ENCODE measurements at places on chromosomes 12 and 14. TPM values are rescaled to one million over a fixed set of nuclear protein-coding genes. Genes with fewer than 3 reads are reported as not detected.
A peak's percentile ranks its signal among the peaks of the same experiment; 100 is the strongest.

- H3K4me3 ChIP-seq, result peak overlapping the region; percentile 16
- H3K27me3 ChIP-seq, result no peaks in the 10 kb centered on the region
- DNase-seq, result no peak
- H3K4me1 ChIP-seq, result peaks cover 47% of the 10 kb centered on the region
- peak overlapping the region; percentile 86 for H3K27ac ChIP-seq
Observed at GRCh38 chr12:47896633-47897032, 8.2 kb downstream of the VDR start.

The TAS2R42 gene
- polyA plus RNA-seq, result not detected

The BTG1 gene
- polyA plus RNA-seq, result 59.9 TPM

The GARIN6 gene
- not detected for polyA plus RNA-seq

DNA sequence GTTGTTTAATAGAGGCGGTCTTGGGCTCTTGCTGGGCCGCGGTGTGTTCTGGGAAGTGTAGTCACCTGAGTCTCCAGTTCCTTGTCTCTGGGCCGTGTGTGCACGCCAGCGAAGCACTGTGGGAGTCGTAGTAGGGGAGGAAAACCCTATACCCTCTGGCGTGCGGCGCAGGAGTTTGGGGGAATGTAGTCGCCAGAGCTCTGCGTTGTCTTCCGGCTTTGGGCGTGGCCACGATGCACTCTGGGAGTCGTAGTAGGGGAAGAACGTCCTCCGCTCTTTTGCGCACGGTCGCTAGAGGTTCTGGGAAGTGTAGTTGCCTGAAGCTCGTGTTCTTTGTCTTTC lies 726 bp upstream of the ZNF140 start:
- peak overlapping the region; percentile 91 for H3K4me3 ChIP-seq
- H3K27me3 ChIP-seq, result no peaks in the 10 kb centered on the region
- DNase-seq, result peak; percentile 99
- peaks cover 22% of the 10 kb centered on the region for H3K36me3 ChIP-seq
- H3K4me1 ChIP-seq, result peaks cover 2% of the 10 kb centered on the region

DNA sequence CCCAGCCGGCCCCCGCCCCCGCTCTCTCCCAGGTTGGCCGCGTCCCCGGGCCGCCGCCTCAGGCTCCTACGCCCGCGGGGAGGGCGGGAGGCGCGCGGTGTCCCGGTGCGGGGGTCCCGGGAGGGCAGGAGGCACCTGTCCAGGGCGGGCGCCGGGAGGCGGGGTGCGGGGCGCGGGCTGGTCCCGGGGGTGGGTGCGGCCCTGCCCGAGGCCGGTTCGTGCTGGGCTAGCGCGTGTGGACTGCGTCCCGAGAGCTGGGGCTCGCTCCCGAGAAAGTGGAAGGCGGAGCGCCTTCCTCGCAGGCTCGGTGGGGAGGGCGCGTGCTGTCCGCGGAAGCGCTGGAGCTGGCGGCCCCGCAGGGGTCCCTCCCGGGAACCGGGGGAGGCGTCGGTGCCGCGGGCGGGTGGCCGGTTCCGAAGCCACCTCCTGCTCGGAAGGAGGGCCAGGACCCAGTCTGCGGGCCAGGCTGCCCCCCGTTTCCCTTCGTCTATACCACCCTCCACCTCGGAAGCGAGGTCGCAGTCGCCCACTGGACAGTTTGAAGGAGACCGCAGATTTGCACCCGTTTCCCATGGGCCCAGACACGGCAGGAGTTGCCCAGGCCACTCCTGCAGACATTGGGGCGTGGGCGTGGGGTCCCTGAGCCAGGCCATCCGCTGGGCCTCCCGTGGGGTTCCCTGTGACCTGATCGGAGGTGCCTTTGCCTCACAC lies 636 bp downstream of the ZFYVE21 start:
- H3K27ac ChIP-seq, result no peak overlapping the region
- peaks cover 16% of the 10 kb centered on the region for H3K4me1 ChIP-seq
- H3K27me3 ChIP-seq, result no peaks in the 10 kb centered on the region
- peak overlapping the region; percentile 51 for H3K4me3 ChIP-seq
- peak; percentile 30 for DNase-seq
- no peaks in the 10 kb centered on the region for H3K36me3 ChIP-seq

DNA sequence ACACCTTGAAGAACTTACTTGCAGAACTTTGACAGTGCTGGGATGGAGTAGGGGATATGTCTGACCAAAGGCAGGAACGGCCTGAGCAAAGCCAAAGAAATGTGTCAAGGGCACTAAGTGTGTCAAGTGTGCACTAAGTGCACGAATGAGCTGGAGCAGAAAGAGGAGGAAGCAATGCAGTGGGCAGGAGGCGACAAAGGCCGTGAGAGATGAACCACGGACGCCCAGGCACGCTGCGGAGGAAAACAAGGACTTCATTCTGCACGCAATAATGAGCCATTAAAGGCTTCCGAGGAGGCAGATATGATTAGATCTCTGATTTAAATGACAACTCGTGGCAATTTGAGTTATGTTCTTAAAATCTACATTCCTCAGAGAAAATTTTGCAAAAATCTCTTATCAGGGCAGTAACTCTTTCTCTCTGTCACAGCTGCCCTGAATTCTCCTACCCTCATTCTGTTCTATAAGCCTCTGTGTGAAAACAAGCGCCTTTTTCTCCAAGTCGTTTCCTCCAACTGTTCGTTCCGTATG lies 25.3 kb downstream of the GRIN2B start:
- no peaks in the 10 kb centered on the region for H3K36me3 ChIP-seq
- DNase-seq, result no peak
- H3K27ac ChIP-seq, result no peak overlapping the region

GRCh38 chr12:66190519-66191370 lies 1.7 kb downstream of the IRAK3 start:
- H3K36me3 ChIP-seq, result no peaks in the 10 kb centered on the region
- H3K27ac ChIP-seq, result no peak overlapping the region
- H3K4me1 ChIP-seq, result peaks cover 2% of the 10 kb centered on the region

- peak within 1 kb of the TSS; percentile 41 for H3K27ac ChIP-seq
- peaks cover 20% of the 10 kb centered on the region for H3K4me1 ChIP-seq
- peaks cover 10% of the 10 kb centered on the region for H3K36me3 ChIP-seq
- H3K27me3 ChIP-seq, result no peaks in the 10 kb centered on the region
- H3K4me3 ChIP-seq, result no peak within 1 kb of the TSS
Observed at GRCh38 chr12:57146961-57147944, at the start of gene LRP1-AS. Gene LRP1-AS, minus strand, starts transcription at chr12:57147619.

DNA sequence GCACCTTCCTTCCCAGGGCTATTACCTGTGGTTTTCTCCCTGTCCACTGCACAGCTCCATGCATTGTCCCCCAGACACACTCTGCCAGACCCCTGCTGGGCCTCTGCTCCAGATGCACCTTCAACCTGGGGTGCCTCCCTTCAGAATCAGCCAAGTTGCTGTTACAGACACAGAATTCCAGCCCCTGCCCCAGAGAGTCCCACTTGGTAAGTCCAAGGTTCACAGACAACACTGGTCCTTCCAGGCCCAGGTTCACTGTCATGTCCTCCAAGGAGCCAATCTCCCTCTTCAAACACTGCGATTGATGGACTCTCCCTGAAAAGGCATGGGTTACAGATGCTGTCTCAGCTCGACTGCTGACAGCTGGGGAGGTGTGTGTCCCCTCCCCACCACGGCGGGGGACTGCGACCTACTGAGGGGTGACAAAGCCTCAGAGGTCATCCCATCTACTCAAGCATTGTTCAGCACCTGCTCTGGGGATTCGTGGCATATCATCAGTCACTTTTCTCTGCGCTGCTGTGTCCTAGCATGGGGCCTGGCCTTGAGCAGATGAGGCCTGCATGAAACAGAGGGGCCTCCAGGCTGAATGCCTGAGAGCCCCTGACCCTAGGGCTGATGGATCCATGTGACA lies 24.3 kb downstream of the CALM1 start:
- no peak for DNase-seq
- H3K4me1 ChIP-seq, result no peaks in the 10 kb centered on the region
- no peak overlapping the region for H3K27ac ChIP-seq
- H3K27me3 ChIP-seq, result no peaks in the 10 kb centered on the region
- no peak overlapping the region for H3K4me3 ChIP-seq

The BBOF1 gene
- 7.6 TPM for polyA plus RNA-seq

- H3K27ac ChIP-seq, result no peak overlapping the region
- DNase-seq, result no peak
- H3K4me3 ChIP-seq, result no peak overlapping the region
- no peaks in the 10 kb centered on the region for H3K27me3 ChIP-seq
Observed at GRCh38 chr12:39230086-39230485, 212.8 kb downstream of the KIF21A start.

DNA sequence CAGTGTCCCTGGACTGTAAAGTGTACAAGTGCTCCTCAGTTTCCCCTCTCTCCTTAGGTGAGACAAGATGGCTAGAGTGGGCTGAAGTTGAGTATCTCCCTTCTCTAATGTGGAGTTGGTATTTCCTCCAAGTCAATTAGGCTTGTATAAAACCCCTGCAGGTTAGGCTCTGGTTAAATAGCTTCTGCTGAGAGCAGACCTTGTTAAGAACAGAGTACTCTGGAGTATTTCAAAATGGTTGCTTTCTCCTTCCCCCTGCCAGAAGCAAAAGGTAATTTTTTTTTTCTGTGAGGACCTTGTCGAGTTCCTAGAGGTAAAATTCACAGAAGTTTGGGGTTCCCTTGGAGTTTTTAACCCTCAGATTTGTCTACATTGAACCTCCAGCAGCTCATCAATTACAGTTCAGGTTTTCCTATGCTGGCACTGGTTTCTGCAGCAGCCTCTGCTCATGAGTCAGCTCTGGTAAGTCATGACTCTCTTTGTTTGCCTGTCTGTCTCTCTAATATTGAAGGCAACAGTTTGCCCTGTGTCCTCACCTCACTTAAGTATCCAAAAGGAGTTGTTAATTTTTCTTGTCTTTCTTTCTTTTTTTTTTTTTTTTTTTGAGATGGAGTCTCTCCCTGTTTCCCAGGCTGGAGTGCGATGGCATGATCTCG lies 27.8 kb upstream of the GLIPR1 start:
- H3K27ac ChIP-seq, result no peak overlapping the region
- H3K27me3 ChIP-seq, result no peaks in the 10 kb centered on the region
- no peak overlapping the region for H3K4me3 ChIP-seq
- DNase-seq, result no peak
- H3K4me1 ChIP-seq, result no peaks in the 10 kb centered on the region

The PPP4R3A gene
- polyA plus RNA-seq, result 29.0 TPM

DNA sequence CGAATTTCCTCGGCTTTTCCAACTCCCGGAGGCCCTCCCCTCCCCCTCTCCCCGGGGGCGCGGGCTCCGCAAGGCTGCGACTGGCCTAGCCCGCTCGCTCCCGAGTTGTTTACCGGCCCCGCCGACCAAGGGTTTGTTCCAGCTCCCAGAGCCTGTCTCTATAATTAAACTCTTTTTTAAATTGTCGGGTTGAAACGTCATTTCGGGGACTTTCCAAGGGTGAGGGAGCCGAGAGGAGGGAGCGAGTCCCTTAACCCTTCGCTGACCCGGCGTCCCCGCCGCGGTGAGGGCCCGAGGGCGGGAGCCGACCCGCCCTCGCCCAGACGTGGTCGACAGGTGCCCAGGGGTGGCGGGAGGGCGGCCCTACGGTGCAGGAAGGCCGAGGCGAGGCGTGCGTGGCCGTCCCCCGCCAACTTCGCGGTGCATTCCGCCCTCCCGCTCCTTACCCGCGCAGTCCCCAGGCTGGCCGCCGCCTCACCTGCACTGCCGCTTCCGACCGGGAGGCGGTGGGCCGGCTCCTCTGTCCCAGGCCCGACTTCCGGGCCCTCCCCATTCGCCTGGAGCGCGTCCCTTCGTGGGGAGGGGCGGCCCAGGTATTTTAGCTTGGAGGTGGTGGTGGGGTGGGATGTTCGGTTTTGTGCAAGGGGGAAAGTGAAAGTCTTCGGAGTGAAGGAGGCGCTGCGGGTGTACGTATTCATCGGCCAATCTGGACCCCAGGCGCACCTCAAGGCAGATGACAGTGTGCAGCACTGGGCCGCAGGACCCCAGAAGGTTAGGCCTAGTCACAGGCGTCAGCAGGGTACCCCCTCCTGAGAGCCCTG lies 2.9 kb upstream of the ZFP36L1 start:
- H3K36me3 ChIP-seq, result no peaks in the 10 kb centered on the region
- peak overlapping the region; percentile 100 for H3K27ac ChIP-seq
- H3K4me3 ChIP-seq, result peak overlapping the region; percentile 89
- H3K27me3 ChIP-seq, result no peaks in the 10 kb centered on the region
- H3K4me1 ChIP-seq, result peaks cover 9% of the 10 kb centered on the region

The DTX1 gene
- polyA plus RNA-seq, result 7.3 TPM

The KRT78 gene
- not detected for polyA plus RNA-seq

GRCh38 chr12:99020871-99021270 lies 375.8 kb downstream of the APAF1 start:
- DNase-seq, result no peak
- H3K4me1 ChIP-seq, result no peaks in the 10 kb centered on the region
- H3K4me3 ChIP-seq, result no peak overlapping the region
- H3K27ac ChIP-seq, result no peak overlapping the region
- H3K36me3 ChIP-seq, result no peaks in the 10 kb centered on the region

- no peaks in the 10 kb centered on the region for H3K27me3 ChIP-seq
- no peaks in the 10 kb centered on the region for H3K4me1 ChIP-seq
- no peaks in the 10 kb centered on the region for H3K36me3 ChIP-seq
- no peak for DNase-seq
- H3K27ac ChIP-seq, result no peak overlapping the region
Observed at GRCh38 chr12:111976291-111976690, 36.7 kb downstream of the TMEM116 start.

GRCh38 chr12:21527451-21528180 lies 1.5 kb downstream of the SPX start:
- DNase-seq, result peak; percentile 85
- peak overlapping the region; percentile 77 for H3K27ac ChIP-seq
- no peaks in the 10 kb centered on the region for H3K27me3 ChIP-seq
- H3K4me1 ChIP-seq, result peaks cover 9% of the 10 kb centered on the region

DNA sequence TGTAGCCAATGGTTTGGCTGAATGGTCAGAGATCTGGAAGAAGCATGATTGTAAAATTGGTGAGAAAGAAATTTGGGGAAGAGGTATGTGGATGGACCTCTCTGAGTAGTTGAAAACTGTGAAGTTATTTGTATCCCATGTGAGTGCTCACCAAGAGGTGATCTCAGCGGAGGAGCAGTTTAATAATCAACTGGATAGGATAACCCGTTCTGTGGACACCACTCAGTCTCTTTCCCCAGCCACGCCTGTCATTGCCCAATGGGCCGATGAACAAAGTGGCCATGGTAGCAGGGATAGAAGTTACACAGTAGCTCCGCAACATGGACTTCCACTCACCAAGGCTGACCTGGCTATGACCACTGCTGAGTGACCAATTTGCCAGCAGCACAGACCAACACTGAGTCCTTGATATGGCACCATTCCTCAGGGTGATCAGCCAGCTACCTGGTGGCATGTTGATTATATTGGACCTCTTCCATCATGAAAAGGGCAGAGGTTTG lies 257.4 kb upstream of the ATXN7L3B start:
- H3K4me1 ChIP-seq, result no peaks in the 10 kb centered on the region
- H3K36me3 ChIP-seq, result no peaks in the 10 kb centered on the region
- H3K27ac ChIP-seq, result no peak overlapping the region
- no peaks in the 10 kb centered on the region for H3K27me3 ChIP-seq
- no peak overlapping the region for H3K4me3 ChIP-seq
- DNase-seq, result no peak

The RNASE3 gene
- polyA plus RNA-seq, result not detected

The KCNJ8 gene
- polyA plus RNA-seq, result 5.6 TPM

- no peak for DNase-seq
- peak overlapping the region; percentile 84 for H3K4me3 ChIP-seq
- H3K36me3 ChIP-seq, result no peaks in the 10 kb centered on the region
- H3K27me3 ChIP-seq, result no peaks in the 10 kb centered on the region
Observed at GRCh38 chr14:36319899-36320199, 588 bp downstream of the MBIP start.

The MGP gene
- polyA plus RNA-seq, result 745 TPM

- DNase-seq, result no peak
- H3K36me3 ChIP-seq, result no peaks in the 10 kb centered on the region
- H3K4me3 ChIP-seq, result no peak overlapping the region
- H3K4me1 ChIP-seq, result no peaks in the 10 kb centered on the region
- no peaks in the 10 kb centered on the region for H3K27me3 ChIP-seq
Observed at GRCh38 chr12:130418251-130418650, 80.6 kb downstream of the PIWIL1 start.

- no peak overlapping the region for H3K27ac ChIP-seq
- no peak for DNase-seq
- H3K4me1 ChIP-seq, result peaks cover 32% of the 10 kb centered on the region
- H3K36me3 ChIP-seq, result no peaks in the 10 kb centered on the region
Observed at GRCh38 chr12:48980389-48980952, 2.3 kb downstream of the WNT1 start.
